Skeletal muscle cell (primary cell): ENCODE measurements at places on chromosomes 16 and 17.

GRCh38 chr17:9895923-9896322, 9.1 kb downstream of the RCVRN start:
- no peak for DNase-seq

- DNase-seq: no peak
Observed at GRCh38 chr17:43595466-43595865, 49.3 kb upstream of the ETV4 start.

DNA sequence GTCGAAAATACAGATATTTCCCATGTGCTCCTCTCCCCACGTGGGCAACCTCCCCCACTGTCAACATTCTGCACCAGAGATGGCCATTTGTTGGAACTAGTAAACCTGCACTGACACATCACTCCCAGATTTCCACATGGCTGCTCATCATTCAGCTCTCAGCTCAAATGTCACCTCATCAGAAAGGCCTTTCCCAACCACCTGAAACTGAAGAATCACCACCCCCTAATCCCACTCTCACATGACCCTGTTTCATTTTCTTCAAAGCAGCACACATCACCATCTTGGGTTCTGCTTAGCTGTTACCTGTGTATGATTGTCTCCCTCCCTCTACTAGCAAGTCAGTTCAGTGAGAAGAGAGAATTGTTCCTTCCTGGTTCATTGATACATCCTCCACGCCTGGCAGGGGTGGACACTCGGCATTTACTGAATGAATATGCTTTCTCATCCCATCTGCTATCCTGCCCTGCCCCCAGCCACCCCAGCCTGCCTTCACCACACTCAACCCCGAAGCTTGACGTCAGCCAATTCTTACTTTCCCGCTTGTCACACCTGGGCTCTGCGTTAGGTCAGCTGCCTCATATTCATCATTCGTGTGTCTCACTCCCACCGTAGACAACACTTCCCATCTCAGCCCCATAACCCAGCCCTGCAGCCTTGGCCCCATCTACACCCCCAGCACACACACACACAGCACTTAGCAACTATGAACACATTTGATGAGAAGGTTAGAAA, 1.5 kb downstream of the C17orf114 start:
- DNase-seq: no peak

- no peak for DNase-seq
Observed at GRCh38 chr16:19884611-19885450, at the start of gene GPRC5B. GPRC5B (minus strand) TSS chr16:19884848; CDS start chr16:19872845, 12,003 bp downstream.

GRCh38 chr17:81084680-81085419, 49.9 kb downstream of the BAIAP2 start:
- no peak for DNase-seq

GRCh38 chr17:75773121-75773807, 8.3 kb upstream of the GALK1 start:
- no peak for DNase-seq

- no peak for DNase-seq
Observed at GRCh38 chr17:65183736-65184135, 46.6 kb downstream of the RGS9 start.

- DNase-seq: no peak
Observed at GRCh38 chr16:86914876-86915717, 336.7 kb downstream of the FOXL1 start.

GRCh38 chr16:75005697-75006096, 6.9 kb downstream of the ZNRF1 start:
- DNase-seq: no peak

DNA sequence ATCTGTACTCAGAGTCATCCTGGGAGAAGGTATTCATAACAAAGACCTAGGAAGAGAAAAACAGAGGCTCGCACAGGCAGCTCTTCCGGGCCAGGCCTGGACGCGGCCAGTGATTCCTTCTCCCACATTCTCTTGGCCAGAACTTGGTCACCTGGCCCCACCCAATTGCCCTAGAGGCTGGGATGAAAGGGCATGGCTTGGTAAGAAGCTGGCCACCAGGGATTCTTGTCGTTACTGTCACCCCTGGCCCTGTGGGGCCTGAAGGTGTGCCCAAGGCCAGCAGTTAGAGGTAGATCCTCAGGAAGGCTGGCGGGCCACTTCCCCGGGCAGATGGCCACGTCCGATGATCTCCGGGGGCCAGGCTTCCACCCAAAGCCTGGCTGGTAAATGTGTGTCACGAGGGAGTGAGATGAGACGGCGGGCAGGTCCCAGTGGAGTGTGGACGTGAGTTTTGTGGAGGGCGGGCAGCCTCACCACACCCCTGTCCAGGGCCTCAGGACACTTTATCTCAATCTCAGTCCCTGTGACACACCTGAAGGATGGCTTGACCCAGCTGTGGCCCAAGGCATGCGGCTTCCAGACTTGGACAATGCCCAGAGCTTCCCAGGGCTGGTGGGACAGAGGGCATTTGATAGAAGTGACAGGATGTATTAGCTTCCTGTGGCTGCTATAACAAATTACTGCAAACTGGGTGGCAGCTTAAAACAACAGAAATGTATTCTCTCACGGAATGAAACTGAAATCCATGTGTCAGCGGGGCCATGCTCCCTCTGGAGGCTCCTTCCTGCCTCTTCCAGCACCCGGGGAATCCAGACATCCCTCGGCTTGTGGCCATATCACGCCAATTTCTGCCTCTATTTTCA, 66.3 kb upstream of the GSE1 start:
- no peak for DNase-seq

DNA sequence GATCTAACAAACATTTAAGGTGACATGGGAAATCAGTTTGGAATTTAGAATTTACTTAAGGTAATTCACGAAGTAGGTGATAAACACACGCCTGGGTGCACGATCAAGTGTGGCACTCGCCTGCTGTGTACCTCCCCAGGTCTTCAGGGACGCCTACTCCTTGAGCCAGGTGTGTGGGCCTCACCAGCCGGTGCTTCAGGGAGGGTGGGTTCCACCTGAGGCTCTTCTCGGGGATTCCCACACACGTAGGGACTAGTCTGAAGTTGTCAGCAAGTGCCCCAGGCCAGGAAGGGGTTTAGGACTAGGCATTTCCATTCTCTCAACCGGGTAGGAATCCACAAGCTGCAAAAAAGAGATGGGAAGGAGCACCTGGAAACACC, 9.8 kb upstream of the NAT9 start:
- no peak for DNase-seq

DNA sequence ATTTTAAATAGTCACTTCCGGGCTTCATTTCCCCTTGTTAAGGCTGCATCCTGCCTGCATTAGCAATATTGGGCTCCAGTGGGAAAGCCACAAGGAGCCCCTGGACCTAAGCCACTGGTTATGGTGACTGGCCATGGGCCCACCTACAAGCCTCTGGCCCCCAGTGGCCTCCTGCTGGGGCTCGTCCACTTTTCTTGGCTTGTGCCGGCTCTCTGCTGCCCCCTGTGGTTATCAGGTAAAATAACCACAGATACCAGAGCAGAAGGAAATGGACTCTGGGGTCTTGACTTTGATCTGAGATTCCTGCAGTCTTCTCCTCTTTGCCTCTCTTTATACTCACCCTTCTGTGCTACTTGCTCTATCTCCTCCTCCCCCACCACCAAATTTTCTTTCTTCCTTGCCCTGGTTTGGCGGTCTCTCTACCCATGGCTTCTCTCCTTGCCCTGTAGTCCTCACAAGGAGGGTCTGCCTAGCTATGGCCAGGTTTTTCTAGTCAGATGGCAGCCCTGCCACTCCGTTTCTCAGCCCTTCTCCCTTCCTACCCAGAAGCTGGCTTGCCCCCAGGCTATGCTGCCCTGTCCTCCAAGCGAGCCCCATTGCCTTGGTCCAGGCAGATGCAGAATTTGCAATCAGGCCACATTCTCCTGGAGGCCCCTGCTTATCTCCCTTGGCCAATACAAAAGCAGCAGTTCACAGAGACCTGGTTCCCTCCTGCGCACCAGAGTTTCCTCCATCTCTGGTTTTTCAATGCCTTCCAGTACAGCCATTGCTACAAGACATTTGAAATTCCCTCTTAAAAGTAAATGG, 82.9 kb upstream of the RCVRN start:
- no peak for DNase-seq

DNA sequence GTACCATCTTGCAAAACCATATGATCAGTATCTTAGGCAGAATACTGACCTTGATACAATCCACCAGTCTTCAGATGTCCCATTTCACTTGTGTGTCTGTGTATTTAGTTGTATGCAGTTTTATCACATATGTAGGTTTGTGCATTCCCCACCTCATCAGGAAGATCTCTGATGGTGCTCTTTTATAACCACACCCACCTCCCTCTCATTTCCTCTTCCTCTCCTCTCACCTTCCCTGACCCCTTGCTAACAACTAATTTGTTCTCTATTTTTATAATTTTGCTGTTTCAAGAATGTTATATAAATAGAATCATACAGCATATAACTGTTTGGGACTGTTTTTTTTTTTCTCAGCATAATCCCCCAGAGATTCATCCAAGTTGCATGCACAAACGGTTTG, 52.0 kb upstream of the ACSM2B start:
- no peak for DNase-seq

DNA sequence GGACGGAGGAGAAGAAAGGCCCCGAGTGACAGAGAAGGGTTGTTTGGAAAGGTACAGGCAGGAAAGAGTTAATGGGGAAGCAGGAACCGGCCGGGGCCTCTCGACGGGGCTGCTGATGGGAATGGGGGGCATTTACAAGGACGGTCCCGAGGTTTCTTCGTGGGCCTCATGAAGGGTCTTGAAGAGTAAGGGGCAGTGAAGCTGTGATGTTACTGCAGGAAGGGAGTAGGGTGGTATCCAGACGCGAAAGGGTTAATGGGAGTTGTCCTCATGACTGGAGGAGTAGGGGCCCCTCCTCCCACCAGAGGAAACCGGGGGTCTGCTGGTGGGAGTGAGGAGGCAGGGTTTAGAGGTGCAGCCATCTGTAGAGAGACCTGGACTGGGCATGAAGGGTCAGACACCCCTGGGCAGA, 481 bp downstream of the PDK2 start:
- DNase-seq: no peak

- peak; percentile 88 for DNase-seq
Observed at GRCh38 chr17:19384723-19385391, 2.1 kb downstream of the MFAP4 start.

GRCh38 chr17:2713881-2714280, 2.3 kb upstream of the CLUH start:
- DNase-seq: no peak

GRCh38 chr17:76747716-76748363, 9.9 kb downstream of the MFSD11 start:
- DNase-seq: no peak

DNA sequence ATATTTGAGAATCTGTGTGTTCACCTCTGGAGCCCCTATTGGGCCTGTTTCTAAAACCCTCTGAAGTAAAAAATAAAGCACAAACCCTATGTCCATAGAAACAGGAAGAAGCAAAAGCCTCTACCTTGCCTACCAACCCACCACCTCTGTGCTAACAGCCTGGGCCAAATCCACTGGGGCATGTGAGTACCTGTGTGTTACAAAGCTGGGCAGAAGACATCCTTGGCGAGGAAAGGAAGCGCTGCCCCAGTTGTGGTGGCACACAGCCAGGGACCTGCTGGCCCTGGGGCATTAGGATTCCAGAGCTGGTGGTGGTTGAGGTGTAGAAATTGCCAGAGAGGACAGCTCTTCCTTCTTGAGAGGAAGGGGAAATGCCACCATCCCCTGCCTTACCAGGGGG, 30.0 kb downstream of the MYO18A start:
- DNase-seq: no peak

DNA sequence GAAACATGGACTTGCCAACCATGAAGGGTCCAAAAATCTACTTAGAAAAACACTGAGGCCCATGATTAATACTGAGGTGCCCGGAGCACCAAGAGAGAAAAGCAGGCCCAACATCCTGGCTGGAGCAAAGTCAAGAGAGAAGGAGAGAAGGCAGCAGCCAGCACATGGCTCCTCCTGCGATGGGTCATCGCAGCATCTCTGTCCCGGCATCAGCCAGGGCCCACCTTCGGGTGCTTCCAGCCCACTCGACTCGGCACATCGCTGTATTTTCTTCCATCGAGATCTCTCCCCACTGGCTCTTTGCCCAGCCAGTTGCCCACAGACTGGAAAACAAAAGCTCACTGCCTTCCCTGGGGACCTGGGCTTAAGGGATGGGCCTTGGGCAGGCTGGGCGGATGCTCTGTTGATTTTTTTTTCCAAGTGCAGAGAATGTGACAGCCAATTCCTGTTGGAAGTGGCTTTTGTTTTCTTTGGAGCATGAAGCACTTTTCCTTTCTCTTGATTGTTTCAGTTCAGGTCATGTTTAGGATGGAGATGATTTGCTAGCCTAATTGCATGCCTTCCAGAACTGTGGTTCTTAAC, 58.1 kb downstream of the CYB5B start:
- DNase-seq: peak; percentile 73

DNA sequence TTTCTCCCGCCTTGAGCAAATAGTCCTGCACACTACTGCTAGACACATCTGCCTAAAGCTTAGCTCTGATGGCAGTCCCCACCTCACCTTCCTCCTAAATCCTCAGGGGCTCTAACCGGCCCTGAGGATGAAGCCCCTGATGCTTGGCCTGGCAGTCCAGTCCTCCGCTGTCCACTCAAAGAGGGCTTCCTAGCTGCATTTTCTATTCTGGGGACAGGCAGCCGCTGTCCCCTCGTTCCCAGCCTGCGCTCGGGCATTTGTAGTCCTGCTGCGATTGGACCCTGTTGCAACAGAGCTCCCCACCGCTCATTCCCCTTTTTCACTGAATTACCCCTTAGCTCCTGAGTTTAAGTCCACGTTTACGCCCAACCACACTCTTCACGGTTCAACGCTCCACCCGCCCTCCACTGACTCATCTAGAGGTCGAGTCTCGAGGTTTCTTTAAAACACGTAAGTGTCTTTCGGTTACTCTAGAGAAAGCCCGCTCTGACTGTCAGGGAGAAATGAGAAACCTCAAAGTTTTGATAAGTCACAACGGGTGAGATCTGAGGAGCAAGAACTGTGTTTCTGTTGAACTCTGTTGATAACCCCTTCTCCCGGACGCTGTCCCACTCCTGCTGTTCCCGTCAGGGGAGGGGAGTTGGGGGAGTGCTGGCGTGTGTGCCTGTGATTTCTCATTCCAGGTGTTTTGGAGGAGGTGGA, 4.5 kb downstream of the CCR7 start:
- no peak for DNase-seq
